ENCODE measurements at places on chromosomes 1 and 21. TPM values are rescaled to one million over a fixed set of nuclear protein-coding genes. Genes with fewer than 3 reads are reported as not detected.

The LRRC8C gene
- total RNA-seq = 3.4 TPM

The RAVER2 gene
- total RNA-seq = 26.9 TPM

The RPS6KA1 gene
- total RNA-seq = 22.7 TPM

DNA sequence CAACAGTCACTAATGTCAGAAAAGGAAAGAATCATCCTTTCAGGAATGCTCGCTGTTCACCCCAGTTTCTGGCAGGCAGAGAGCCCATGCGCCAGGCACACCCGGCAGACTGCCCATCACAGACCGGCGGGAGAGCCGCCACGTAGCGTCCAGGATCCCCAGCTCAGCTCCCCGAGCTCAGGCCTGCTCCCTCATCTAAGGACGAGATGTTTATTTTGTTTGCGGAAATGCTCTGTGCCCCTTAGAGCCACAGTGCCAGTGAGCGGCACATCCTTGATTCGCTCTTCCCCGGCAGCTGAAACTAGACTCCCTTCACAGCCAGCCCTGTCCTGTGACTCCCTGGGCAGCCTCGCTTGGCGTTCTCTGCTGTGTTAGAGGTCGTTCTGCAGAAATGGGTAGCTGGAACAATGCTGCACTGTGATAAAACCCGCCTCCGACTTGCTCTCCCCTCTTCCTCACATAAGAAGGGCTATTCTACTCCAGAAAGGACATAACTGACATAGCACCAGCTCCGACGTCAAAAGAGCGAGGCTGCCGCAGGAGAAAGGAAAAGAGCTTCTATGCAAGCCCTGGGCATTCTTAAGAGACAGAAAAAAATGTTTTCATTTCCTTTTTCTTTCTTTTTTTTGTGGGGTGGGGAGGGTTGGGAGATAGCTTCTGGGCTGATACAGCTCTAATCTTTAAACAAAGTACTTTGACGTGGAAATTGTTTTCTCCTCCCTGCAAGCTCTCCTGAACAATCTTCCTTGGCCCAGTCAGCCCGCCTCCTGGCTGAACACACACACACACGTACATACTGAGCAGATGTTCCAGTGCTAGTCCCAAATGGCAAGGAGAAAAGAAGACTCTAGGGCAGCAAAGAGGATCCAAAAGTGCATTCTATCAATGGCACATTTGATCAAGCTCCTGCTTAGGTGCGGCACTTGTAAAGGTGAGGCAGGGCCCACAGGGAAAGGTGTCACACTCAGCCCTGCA, 37.2 kb downstream of the MRAP start:
- H3K27ac ChIP-seq = no peak overlapping the region
- DNase-seq = no peak
- H3K4me1 ChIP-seq = peaks cover 11% of the 10 kb centered on the region
- H3K27me3 ChIP-seq = no peaks in the 10 kb centered on the region
- peaks cover 84% of the 10 kb centered on the region for H3K36me3 ChIP-seq

The MTARC1 gene
- total RNA-seq = 1.5 TPM

DNA sequence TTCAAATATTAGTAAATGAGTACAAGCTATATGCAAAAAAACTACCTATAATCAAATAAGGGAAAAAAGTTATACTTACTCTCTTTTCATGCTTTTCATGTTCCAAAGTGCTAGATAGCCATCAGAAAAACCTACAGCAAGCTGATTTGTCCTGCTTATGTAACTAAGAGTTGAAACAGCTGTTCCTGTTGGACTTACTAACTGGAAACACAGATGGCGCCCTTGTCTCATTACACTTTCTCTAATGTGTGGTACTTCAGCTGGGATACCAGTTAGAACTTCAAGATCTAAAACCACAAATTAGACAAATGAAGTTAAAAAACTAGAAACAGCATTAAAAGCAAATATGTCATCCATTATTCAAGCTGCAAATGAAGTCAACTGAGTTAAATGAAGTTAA, 24.3 kb downstream of the AHCTF1 start:
- no peak overlapping the region for H3K4me3 ChIP-seq
- no peaks in the 10 kb centered on the region for H3K27me3 ChIP-seq
- peaks cover 70% of the 10 kb centered on the region for H3K36me3 ChIP-seq

The SLC6A9 gene
- total RNA-seq = 0.51 TPM

The AMY2B gene
- 0.26 TPM for total RNA-seq

DNA sequence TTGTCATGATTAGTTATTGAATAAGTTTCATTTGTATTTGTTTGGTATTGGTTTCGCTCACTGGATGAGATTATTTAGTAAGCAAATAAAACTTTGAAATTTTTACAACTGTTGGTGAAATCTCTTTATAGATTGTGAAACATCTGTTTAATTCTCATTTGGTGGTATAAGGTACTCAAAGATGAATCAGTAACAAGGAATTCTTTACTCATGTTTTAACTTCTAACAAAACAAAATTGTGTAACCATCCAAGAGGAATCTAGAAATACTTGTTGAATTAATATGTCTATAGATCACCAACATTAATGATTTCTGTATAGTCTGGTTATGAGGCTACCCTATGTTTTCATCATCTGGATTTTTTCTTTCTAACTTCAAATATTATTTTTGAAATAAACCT, 62.8 kb upstream of the USP25 start:
- no peak for DNase-seq
- no peak overlapping the region for H3K4me3 ChIP-seq
- H3K27me3 ChIP-seq = no peaks in the 10 kb centered on the region

- no peaks in the 10 kb centered on the region for H3K4me1 ChIP-seq
- peaks cover 19% of the 10 kb centered on the region for H3K27me3 ChIP-seq
- no peak within 1 kb of the TSS for H3K27ac ChIP-seq
- no peaks in the 10 kb centered on the region for H3K36me3 ChIP-seq
- no peak for DNase-seq
- H3K4me3 ChIP-seq = no peak within 1 kb of the TSS
Observed at GRCh38 chr1:13699936-13700520, at the start of gene PRDM2. TSS of gene PRDM2 (plus strand) at chr1:13700188. CDS start at chr1:13715606, 15,418 bp downstream.

The RGS13 gene
- total RNA-seq = not detected

- no peak overlapping the region for H3K4me3 ChIP-seq
- H3K27me3 ChIP-seq = peaks cover 17% of the 10 kb centered on the region
- H3K4me1 ChIP-seq = no peaks in the 10 kb centered on the region
- H3K36me3 ChIP-seq = no peaks in the 10 kb centered on the region
- H3K27ac ChIP-seq = no peak overlapping the region
Observed at GRCh38 chr1:204651843-204652421, 33.6 kb downstream of the LRRN2 start.

GRCh38 chr1:36715797-36716196, 233.1 kb upstream of the CSF3R start:
- no peaks in the 10 kb centered on the region for H3K36me3 ChIP-seq
- H3K4me3 ChIP-seq = no peak overlapping the region
- DNase-seq = no peak
- H3K27me3 ChIP-seq = peaks cover 35% of the 10 kb centered on the region

DNA sequence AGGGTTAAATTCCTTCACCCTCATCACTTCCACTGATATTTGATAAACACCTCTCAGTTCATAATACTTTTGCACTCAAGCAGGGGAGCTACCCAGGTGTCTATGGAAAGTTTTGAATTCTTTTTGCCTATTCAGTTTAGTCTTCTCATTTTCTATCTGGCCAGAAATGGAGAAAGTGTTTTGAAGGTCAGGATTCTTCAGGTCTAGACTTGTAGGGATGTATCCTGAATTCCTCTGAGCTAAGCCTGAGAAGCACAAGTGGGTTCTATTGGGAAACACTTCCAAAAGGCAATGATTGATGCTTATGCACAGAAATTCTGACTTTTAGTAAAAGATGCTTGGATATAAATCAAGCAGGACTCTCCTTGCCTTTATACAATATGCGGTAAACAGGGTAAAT, 217.8 kb upstream of the HOOK1 start:
- no peak overlapping the region for H3K4me3 ChIP-seq
- H3K4me1 ChIP-seq = peaks cover 68% of the 10 kb centered on the region
- no peaks in the 10 kb centered on the region for H3K27me3 ChIP-seq

- H3K4me1 ChIP-seq = peaks cover 3% of the 10 kb centered on the region
- H3K36me3 ChIP-seq = no peaks in the 10 kb centered on the region
- no peak overlapping the region for H3K4me3 ChIP-seq
- H3K27ac ChIP-seq = no peak overlapping the region
- H3K27me3 ChIP-seq = no peaks in the 10 kb centered on the region
- no peak for DNase-seq
Observed at GRCh38 chr1:98081944-98082343, 161.1 kb upstream of the DPYD start.

- peaks cover 39% of the 10 kb centered on the region for H3K4me1 ChIP-seq
- H3K27ac ChIP-seq = no peak overlapping the region
- no peaks in the 10 kb centered on the region for H3K27me3 ChIP-seq
- H3K4me3 ChIP-seq = no peak overlapping the region
- DNase-seq = no peak
- no peaks in the 10 kb centered on the region for H3K36me3 ChIP-seq
Observed at GRCh38 chr1:151998611-151999362, 5.1 kb upstream of the S100A10 start.

The CADM3 gene
- not detected for total RNA-seq

DNA sequence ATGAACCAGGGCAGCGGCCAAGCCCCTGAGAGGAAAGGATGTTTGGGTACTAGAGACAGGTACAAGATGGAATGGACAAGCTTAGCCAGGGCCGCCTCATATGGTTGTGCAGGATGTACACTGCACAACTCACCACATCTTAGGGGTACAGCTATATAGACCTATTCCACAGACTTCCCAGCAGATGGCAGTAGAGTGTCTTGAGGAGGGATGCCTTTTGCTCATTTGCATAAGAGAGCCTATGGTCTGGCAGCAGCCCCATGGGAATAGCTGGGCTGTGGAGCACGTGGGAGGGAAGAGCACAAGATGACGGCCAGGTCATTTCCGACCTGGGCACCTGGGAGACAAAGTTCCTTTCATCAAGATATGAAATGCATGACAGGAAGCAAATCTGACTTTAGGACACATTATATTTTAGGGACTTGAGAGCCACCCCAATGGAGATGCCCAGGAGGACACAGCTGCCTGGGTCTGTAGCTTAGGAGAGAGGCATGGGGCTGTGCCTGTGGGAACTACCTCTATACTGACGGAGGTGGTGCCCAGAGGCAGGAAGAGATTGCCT, 215.5 kb downstream of the KCNJ6 start:
- no peaks in the 10 kb centered on the region for H3K36me3 ChIP-seq
- H3K27me3 ChIP-seq = no peaks in the 10 kb centered on the region
- DNase-seq = peak; percentile 80
- no peak overlapping the region for H3K4me3 ChIP-seq
- H3K27ac ChIP-seq = no peak overlapping the region

DNA sequence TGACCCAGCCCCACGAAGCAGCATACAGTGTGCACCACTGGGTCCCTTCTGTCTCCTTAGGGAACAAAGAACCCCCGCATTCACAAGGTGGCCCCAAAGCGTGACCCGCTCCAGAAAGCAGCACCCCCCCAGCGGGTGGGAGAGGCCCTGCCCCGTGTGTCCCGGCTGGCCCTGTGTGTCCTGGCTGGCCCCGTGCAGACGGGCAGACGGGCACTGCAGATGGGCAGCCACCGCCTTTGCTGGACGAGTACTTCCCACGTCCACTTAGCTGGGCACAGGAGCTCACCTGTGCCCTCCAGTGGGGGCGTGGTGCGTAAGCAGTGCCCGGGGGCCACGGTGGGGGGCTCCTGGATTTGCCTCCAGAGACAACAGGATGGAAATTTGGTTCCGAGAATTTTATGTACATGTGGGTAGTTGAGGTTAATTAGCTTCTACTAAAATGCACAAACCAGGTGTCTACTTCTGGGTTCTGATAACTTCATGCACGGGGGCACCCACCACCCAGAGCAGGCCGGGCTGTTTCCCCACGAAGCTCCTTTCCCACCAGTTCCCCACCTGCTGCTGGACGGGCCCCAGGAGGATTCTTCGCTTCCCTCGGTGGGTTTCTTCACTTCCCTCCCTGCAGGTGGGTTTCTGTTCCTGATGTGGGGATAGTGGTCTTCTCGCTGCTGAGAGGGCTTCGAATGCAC, 33.2 kb upstream of the SLC19A1 start:
- no peaks in the 10 kb centered on the region for H3K4me1 ChIP-seq
- no peaks in the 10 kb centered on the region for H3K36me3 ChIP-seq
- no peak overlapping the region for H3K27ac ChIP-seq
- no peak overlapping the region for H3K4me3 ChIP-seq

DNA sequence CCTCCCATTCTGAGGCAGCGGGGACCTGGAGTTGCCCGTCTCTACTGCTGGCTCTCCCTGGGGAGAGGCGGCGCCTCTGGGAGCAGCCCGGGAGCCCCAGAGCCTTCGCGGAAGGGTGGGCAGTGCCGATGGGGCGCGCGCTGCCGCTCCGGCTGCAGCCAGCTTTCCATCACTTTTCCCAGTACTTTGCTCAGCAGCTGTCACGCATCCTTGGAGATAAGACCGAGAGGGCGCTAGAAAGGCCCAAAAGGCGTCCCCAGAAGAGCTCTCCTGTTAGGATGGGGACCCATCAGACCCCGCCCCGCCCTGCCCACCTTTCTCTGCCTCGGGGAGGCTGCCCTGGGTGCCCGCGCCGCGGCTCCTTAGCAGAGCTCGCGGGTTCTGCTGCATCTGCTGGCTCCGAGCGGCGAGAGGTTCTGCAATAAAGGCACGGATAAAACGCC, 534 bp downstream of the KCNH1 start:
- no peaks in the 10 kb centered on the region for H3K4me1 ChIP-seq
- peak; percentile 24 for DNase-seq
- H3K4me3 ChIP-seq = peak overlapping the region; percentile 43
- no peaks in the 10 kb centered on the region for H3K36me3 ChIP-seq

DNA sequence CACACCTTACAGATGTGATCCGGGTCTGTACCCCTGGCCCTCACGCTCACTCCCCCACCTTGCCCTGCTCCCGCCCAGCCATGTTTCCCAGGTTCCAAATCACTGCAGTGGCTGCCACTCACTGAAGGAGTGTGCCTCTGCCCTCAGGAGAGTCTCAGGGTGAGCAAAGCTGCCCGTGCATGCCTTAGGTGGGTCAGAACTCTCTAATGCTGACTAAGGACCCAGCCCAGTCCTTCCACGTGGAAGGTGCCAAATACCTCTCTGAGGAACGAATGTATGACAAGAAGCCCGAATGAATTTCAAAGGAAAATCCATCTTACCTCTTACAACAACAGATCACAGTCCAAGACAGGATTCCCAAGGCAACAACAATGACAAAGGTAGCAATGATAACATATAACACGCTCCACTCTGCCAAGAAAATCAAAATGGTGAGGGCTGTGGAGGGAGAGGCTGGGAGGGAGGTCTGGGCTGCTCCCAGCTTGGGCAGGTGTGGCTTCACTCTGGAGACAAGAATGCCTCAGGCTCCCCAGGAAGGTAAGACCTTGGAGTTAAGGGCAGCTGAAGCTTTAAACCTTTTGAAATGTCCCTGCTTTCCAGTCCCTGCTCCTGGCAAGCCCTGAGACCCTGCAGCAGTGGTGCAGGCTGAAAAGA, 115.2 kb downstream of the KIAA0319L start:
- no peaks in the 10 kb centered on the region for H3K27me3 ChIP-seq
- no peak overlapping the region for H3K27ac ChIP-seq
- peaks cover 15% of the 10 kb centered on the region for H3K36me3 ChIP-seq
- no peak for DNase-seq
- no peak overlapping the region for H3K4me3 ChIP-seq

The GOLT1A gene
- total RNA-seq = not detected

- H3K4me1 ChIP-seq = no peaks in the 10 kb centered on the region
- H3K27me3 ChIP-seq = no peaks in the 10 kb centered on the region
- no peak overlapping the region for H3K4me3 ChIP-seq
- H3K27ac ChIP-seq = no peak overlapping the region
- no peaks in the 10 kb centered on the region for H3K36me3 ChIP-seq
- DNase-seq = no peak
Observed at GRCh38 chr21:31382060-31382459, 38.0 kb upstream of the TIAM1 start.

The ACOT11 gene
- total RNA-seq = 4.4 TPM

- H3K27me3 ChIP-seq = no peaks in the 10 kb centered on the region
- no peak overlapping the region for H3K4me3 ChIP-seq
- H3K27ac ChIP-seq = no peak overlapping the region
- no peak for DNase-seq
Observed at GRCh38 chr1:185942961-185943360, 208.8 kb downstream of the HMCN1 start.

Measured in SJCRH30 (cell line).